ENCODE measurements at places on chromosomes 12 and 14.

- DNase-seq, result no peak
These were observed 110.8 kb upstream of the SRRM4 start for GRCh38 chr12:118870551-118870950.

DNA sequence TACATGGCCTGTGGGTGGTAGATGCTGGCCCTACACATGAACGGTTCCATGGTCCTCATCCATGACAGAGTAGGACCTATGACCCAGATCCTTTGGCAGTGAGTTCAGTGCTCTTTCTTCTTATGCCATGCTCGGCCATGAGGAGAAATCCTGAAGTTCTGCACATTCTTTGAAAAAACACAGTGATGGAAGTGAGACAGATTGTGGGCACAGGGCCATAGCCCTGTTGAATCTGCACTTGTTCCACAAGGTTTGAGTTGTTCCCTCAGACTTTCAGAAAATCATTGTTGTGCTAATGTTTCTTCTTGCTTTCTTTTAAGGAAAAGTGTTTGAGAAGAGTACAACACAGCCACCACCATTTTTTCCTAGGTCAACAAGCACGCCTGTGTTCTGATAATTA is 180.0 kb downstream of the C12orf75 start:
- no peak for DNase-seq

GRCh38 chr12:122884091-122884826 is 11.7 kb downstream of the VPS37B start:
- DNase-seq, result no peak

- no peak for DNase-seq
These were observed 245.5 kb downstream of the PHLDA1 start for GRCh38 chr12:75786070-75786469.

DNA sequence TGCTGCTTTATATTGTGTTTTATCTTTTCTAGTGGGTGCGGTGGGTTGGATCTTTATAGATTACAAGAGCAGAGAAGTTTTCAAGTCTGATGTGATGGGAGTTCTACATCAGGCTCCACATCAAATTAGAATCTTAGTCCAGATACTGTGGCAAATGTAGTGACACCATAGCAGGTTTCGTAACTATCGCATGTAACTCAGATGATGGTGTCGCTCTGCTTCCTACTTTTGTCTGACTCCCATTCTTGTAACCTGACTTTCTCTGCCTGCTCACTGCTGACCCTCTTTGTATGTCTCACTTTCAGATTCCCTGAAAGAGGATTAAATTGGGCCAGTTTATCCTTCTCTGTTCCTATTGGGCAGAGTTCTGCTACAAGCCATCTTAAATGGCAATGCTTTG is 22.8 kb upstream of the FBXO34 start:
- DNase-seq, result no peak

DNA sequence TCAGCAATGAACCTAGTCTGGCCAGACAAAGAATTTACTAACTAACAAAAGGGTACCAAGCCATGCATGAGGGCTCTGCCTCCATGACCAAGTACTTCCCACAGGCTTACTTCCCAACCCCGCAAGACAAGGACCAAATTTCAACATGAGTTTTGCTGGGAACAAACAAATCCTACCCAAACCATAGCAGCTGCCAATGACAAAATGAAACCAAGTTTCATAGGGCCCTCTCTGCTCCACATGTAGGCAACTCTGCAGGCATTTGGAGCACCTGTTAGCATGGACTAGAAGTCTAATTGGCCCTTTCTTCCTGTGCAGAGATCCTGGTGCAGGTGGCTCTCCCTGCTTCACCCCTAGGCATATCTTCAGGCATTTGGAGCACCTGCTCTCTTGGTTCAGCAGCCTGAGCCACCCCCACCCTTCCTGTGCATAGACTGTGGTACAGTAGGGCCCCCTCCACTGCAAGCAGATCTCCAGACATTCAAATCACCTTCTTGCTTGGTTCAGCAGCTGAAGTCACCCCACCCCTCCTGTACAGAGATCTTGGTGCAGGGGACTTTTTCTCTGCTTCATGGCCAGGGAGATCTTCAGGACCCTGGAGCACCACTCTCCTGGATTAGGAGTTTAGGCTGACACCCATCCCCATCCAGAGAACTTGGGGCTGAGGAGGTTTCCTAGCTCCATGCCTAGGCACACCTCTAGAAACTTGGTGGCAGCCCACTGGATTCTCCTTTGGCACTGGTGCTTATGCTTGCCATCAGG is 308.7 kb downstream of the RPAP3 start:
- no peak for DNase-seq

DNA sequence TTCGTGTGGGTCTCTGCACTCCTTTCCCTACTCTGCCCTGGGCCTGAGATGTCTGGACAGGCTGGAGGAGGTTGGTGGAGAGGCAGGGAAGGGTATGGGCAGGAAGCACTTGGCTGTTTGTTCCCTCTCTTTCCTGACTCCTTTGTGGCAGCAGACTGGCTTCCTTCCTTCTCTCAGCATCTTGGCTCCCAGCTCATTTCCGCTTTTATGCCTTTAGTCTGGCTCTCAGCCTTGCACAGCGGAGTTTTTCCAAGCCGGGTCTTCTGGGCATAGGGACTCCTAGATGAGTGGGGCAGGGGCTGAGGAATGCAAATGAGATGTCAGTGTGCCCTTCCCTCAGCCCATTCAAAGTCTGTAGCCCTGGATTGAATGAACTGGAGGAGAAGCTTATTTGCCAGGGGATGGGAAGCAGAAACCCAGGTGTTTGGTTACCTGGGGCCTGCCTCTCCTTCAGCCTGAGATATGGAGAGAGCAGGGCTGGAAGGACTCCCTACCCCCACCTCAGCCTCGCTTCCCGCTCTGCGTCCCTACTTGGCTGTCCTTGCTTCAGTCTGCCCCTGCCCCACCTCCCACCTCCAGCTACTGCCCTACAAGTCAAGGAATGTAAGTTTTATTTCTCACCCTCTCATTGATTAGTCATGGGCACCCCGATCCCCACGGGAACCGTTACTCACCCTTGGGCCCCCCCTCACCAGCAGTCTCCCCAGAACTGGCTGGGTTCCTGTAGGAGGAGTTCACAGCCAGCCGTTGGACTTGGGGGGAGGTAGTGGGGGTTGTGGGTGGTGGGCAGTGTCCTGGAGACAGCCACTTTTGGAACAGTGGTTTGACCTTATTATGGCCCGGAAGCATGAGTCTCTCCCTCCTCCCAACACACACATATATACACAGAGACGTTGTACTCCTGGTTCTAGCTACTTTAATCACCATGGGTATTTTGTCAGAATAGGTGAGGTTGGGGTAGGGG is 9.3 kb upstream of the ITGA5 start:
- DNase-seq, result no peak

DNA sequence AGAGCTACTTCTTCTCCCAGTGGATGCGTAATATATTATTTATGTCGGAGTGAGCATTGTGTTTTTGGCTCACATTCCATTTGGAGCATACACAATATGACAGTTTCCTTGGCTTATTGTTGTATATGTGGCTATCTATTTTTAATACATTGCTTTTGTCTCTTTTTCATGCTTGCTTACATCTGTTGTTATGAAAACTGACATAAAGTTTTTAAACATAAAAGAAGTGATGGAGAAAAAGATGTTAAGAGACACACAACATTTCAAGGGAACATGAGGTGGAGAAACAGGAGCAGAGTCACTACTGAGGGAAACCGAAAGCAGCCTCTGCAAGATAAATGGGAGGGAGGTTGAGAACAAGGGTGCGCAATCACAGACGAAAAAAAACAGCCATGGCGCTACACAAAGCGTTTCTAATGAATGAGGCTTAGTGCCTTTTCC is 228.4 kb upstream of the NPAS3 start:
- no peak for DNase-seq

- no peak for DNase-seq
These were observed 299.6 kb downstream of the DPF3 start for GRCh38 chr14:72594099-72594901.

- no peak for DNase-seq
These were observed 8.5 kb downstream of the RDH16 start for GRCh38 chr12:56948881-56949280.

All from mesendoderm (in vitro differentiated cells).